ENCODE measurements at places on chromosomes 13 and 19.

GRCh38 chr19:10007371-10008183 is 2.7 kb downstream of the COL5A3 start:
- no peak for DNase-seq

DNA sequence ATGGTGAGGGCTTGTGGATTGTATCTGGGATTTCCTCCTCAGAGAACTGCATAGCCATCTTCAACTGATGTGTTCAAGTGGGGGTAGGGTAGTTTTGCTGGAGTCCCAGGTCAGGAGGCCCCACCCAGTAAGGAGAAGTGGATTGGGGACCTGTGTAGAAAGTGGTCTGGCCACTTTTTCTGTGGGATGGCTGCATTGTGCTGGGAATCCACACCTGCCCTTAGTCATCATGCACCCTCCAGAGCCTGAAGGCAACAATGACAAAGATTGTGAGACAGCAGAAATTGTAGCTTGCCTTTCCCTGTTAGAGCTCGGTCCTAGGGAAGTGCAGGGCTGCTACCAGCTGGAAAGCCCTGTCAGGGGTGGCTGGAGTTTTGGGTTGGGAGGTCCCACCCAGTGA is 255.4 kb downstream of the NDFIP2 start:
- no peak for DNase-seq

GRCh38 chr19:14843578-14843977 is 5.1 kb downstream of the OR7A10 start:
- no peak for DNase-seq

- no peak for DNase-seq
Measured at GRCh38 chr13:112960706-112961105, 8.3 kb upstream of the MCF2L start.

- peak; percentile 71 for DNase-seq
Measured at GRCh38 chr19:46748325-46749109, 2.3 kb upstream of the STRN4 start.

DNA sequence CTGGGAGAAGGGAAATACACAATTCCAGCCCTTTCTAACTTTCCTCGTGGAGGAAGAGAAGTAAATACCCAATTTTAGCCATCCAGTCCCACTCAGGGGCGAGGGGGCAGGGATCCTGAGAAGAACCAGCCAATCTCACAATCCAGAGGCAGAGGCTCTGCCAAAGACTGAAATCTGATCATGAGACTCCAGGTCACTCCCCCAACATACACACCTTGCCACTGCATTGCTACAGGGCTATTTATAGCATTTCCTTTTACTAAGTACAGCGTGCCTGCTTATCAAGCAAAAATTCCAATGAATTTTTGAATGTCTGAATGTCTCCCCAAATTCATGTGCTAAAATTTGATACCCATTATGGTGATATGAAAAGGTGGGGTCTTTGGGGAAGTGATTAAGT is 1687.5 kb downstream of the EFNB2 start:
- no peak for DNase-seq

GRCh38 chr19:37333457-37333856 is 37.4 kb upstream of the ZNF527 start:
- DNase-seq: no peak
